CD4-positive, alpha-beta memory T cell (primary cell): ENCODE measurements at places on chromosomes 7 and 10. TPM values are rescaled to one million over a fixed set of nuclear protein-coding genes. Genes with fewer than 3 reads are reported as not detected.

WNT8B gene
- total RNA-seq: not detected

TUBGCP2 gene
- 74.0 TPM for total RNA-seq

COL28A1 gene
- 0.19 TPM for total RNA-seq

TMEM184A gene
- not detected for total RNA-seq

UFSP1 gene
- 10.1 TPM for total RNA-seq

CDCA7L gene
- 17.2 TPM for total RNA-seq

DOCK4 gene
- 1.2 TPM for total RNA-seq

FOXL3 gene
- total RNA-seq: not detected

SFTPA1 gene
- total RNA-seq: not detected

PDE6C gene
- not detected for total RNA-seq

GRCh38 chr10:77060913-77061312 lies 576.7 kb downstream of the KCNMA1 start:
- DNase-seq: no peak
- no peak overlapping the region for H3K4me3 ChIP-seq
- no peaks in the 10 kb centered on the region for H3K4me1 ChIP-seq
- H3K27ac ChIP-seq: no peak overlapping the region
- H3K36me3 ChIP-seq: no peaks in the 10 kb centered on the region
- H3K27me3 ChIP-seq: no peaks in the 10 kb centered on the region

- H3K27me3 ChIP-seq: no peaks in the 10 kb centered on the region
- no peak overlapping the region for H3K4me3 ChIP-seq
- no peaks in the 10 kb centered on the region for H3K36me3 ChIP-seq
- DNase-seq: no peak
Observed at GRCh38 chr10:12838366-12838765, 163.1 kb downstream of the CCDC3 start.

GRCh38 chr10:4343873-4344272 lies 482.1 kb upstream of the AKR1E2 start:
- no peak overlapping the region for H3K27ac ChIP-seq
- H3K4me1 ChIP-seq: no peaks in the 10 kb centered on the region
- no peaks in the 10 kb centered on the region for H3K36me3 ChIP-seq
- H3K27me3 ChIP-seq: no peaks in the 10 kb centered on the region
- no peak overlapping the region for H3K4me3 ChIP-seq

- peaks cover 61% of the 10 kb centered on the region for H3K4me1 ChIP-seq
- peak overlapping the region; percentile 90 for H3K27ac ChIP-seq
- peaks cover 4% of the 10 kb centered on the region for H3K36me3 ChIP-seq
- no peaks in the 10 kb centered on the region for H3K27me3 ChIP-seq
Observed at GRCh38 chr7:50308532-50309385, 4.2 kb downstream of the IKZF1 start.

GRCh38 chr7:54563329-54563916 lies 21.2 kb downstream of the VSTM2A start:
- no peaks in the 10 kb centered on the region for H3K4me1 ChIP-seq
- H3K27ac ChIP-seq: no peak overlapping the region
- no peaks in the 10 kb centered on the region for H3K36me3 ChIP-seq
- no peak overlapping the region for H3K4me3 ChIP-seq
- no peak for DNase-seq
- H3K27me3 ChIP-seq: no peaks in the 10 kb centered on the region

DNA sequence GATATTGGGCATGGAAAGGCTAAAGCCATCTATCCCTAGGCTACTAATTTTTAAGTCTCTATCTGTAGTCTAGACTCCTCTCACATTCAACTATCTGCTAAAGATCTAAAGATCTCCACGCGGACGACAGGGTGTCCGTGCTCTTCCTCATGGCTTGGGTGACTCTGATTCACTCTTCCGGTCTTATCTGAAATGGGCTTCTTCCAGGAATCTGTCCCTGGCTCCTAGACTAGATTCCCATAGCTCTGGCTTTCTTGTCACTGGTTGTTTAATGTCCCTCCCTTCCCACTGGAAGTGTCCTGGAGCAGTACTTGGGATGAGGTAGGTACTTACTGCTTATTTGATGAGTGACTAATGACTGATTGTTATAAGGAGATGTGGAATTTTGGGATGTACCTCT lies 62.0 kb upstream of the PODXL start:
- H3K27me3 ChIP-seq: no peaks in the 10 kb centered on the region
- no peaks in the 10 kb centered on the region for H3K36me3 ChIP-seq
- no peak overlapping the region for H3K27ac ChIP-seq
- H3K4me3 ChIP-seq: no peak overlapping the region
- no peak for DNase-seq
- H3K4me1 ChIP-seq: no peaks in the 10 kb centered on the region

DNA sequence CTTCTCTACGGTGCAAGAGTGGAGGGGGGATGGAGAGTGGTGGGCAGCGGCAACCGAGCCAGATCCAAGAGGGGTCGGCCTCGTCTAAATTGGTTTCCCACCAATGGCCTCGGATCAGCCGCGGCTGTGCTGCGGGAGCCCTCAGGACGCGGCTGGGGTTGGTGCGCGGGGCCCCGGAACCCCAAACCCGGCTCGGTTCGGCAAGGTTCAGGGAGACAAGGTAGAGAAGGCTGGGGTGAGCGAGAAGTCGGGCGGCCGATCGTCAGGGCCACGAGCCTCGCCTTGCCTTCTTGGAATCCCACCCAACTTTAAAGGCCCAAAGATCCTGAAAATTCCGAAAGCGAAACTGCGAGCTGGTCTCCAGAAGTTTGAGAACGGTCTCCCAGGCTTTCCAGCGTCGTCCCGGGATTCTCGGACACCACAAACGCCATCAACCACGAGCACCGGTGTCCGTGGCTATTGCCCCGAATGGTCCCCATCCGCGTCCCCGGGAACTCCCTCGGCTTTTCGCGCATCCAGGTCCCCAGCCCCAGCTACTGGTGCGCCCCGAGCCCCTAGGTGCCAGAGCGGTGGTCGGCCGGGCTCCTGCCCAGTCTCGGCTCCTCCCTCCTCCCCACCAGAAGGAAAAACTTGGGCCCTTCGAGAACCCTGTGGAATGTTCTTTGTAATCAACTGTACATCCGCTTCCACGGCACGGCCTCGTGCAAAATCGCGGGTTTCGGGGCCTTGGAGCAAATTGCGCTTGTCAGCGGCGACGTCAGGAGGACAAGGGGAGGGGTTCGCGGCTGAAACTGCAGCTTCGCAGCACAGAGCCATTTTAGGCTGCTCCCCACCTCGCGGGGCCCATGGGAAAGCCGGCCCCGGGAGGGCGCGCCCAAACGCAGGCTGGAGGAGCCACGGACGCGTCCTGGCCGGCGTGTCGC lies 3.2 kb downstream of the SFMBT2 start:
- H3K27ac ChIP-seq: no peak overlapping the region
- no peaks in the 10 kb centered on the region for H3K27me3 ChIP-seq
- H3K4me3 ChIP-seq: peak overlapping the region; percentile 83
- DNase-seq: peak; percentile 37

- no peaks in the 10 kb centered on the region for H3K4me1 ChIP-seq
- no peaks in the 10 kb centered on the region for H3K27me3 ChIP-seq
- no peak for DNase-seq
- H3K4me3 ChIP-seq: no peak overlapping the region
Observed at GRCh38 chr10:48765039-48765438, 80.4 kb downstream of the WDFY4 start.

DNA sequence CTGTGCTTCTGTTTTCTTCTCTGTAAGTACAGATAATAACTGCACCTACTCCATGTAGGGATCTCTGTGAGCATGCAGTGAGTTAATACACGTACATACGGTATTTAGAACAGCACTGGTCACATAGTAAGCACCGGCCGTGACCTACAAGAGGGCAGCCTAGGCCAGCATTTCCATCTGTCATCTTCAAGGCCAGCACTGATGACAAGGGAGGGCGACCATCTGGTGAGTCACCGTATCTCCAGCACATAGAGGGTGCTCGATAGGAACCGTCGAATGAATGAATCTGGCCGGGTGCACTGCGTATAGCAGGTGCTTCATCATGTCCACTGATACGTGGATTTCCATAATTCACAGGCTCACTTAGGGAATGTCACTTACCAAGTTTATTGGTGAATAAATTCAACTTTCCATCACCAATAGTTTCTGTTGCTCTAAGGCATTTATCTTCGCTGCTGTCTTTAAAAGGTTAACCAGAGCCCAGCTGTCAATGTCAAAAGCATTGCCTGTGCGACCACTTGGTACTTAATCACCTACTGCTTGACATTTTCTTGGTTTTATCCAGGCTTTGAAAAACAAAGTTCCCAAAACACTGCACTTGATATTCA lies 8.3 kb downstream of the NOD1 start:
- H3K4me3 ChIP-seq: no peak overlapping the region
- no peak overlapping the region for H3K27ac ChIP-seq
- H3K36me3 ChIP-seq: no peaks in the 10 kb centered on the region

GRCh38 chr10:26438534-26439341 lies 597 bp downstream of the APBB1IP start:
- H3K4me1 ChIP-seq: peaks cover 60% of the 10 kb centered on the region
- peak overlapping the region; percentile 89 for H3K27ac ChIP-seq
- H3K27me3 ChIP-seq: no peaks in the 10 kb centered on the region
- peak overlapping the region; percentile 94 for H3K4me3 ChIP-seq
- H3K36me3 ChIP-seq: no peaks in the 10 kb centered on the region
- DNase-seq: peak; percentile 73

DNA sequence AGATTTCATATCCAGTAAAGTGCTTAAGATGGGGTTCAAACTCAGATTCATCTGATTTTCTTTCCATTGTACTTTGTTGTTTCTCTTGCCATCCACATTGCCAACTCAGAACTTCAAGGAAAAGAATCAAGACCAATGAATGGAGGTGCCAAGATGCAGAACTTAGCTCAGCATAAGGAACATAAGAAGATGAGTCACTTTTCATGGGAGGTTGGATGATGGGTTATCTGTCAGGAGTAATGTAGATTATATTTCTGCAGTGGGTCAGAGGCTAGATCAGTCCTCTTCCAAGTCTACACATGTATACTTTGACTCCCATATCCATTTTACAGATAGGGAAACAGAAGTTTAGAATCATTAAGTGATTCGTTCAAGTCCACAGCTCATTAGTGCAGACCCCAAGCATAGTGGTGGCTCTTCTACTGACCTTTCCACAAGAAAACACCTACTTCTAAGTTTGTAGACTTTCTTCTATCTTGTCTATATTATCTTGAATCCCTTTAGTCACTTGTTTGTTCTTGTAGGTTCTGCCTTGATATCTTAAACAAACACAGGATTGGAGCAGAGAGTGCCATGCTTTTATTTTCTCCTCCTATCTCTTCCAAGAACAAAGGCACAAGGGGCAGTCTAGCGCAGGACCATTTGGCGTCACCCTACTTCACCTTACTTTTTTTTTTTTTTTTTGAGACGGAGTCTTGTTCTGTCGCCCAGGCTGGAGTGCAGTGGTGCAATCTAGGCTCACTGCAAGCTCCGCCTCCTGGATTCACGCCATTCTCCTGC lies 14.0 kb upstream of the ADD3 start:
- no peaks in the 10 kb centered on the region for H3K36me3 ChIP-seq
- H3K4me3 ChIP-seq: no peak overlapping the region
- H3K27me3 ChIP-seq: no peaks in the 10 kb centered on the region

DNA sequence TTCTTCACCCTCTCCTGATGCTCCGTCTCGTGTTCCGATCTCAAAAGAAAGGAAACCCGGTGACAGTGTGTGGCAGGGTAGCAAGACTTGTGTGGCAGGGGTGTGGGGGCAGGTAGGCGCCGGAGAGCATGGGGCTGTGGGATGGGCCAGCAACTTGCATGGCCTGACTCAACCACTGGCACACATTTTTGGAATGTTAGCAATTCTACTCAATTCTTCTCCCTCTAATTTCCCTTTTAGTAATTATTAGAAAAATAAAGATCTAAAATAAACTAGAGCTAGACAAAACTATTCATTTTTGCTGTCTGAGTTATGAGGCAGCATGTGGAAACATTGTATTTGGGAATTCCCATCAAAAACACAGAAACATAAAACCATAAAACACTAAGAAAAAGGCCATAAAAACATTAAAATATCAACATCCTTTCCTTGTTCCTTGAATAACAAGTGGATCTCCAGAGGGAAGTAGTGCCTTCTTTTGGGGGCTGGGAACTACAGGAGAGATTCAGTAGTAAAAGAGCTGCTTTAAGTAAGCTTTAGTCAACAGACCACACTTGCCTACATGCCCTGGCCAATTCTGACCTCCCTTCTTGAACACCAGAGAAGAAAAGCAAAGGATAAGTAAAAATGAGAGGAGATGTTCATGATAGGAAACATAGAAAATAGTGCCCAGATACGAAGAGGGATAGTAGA lies 21.8 kb downstream of the SEMA3C start:
- no peaks in the 10 kb centered on the region for H3K36me3 ChIP-seq
- no peak for DNase-seq
- H3K4me1 ChIP-seq: no peaks in the 10 kb centered on the region
- no peak overlapping the region for H3K27ac ChIP-seq
- H3K4me3 ChIP-seq: no peak overlapping the region

DNA sequence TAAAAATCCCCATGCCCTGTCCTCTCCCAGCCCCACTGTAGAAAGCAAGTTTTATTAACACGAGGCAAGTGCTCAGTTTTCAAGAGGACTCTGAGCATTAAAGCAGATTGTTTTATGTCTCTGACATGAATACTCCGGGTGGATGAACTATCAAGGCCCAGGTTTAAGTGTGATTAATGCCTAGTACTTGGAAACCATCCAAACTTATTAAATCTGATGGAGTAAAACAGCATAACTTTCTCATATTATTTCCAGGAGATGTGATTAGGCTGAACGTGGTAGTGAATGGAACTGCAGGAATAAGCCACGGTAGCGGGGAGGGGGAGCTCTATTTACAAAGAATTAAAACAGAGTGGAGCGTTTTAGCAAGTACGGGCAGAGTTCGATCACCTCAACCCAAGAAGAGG lies 144.2 kb upstream of the RNF32 start:
- DNase-seq: no peak
- no peaks in the 10 kb centered on the region for H3K4me1 ChIP-seq
- no peaks in the 10 kb centered on the region for H3K27me3 ChIP-seq
- H3K4me3 ChIP-seq: no peak overlapping the region
- no peaks in the 10 kb centered on the region for H3K36me3 ChIP-seq

DNA sequence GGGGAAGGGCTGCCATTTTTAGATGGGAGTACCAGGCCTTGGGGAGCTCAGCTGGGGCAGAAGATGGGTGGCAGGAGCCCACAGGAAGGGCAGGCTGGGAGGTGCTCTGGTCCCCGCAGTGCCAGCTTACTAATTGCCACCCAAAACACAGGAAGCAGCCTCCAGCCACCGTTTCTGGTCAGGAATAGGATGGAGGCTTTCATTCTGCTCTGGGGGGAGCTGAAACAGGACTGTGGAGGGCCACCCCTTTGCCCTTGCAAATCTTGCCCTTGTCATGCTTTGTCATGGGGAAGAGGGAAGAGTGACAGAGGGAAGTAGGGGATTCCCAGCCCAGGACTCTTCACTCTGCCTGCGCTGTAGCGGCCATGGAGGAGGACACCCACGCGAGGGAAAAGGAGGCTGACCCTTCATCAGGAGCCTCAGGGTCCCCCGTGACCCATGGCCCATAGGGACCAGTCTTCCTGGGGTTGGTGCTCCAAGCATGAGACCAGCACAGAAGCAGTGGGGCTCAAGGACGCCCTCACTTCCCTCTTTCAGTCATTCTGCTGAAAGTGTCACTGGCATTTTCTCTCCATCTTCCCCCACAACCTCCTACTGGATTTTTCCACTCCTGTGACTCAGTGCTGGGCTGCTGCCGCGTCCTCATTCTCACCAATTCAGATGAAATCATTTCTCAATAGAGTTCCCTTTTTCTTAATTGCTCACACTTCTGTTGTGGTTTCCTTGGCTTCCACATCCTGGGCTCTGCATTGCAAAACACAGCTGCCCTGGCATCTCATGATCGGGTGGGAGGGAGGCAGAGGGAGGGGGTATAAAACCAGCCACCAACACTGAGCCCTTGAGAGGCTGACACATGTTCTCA lies 61.9 kb downstream of the MKI67 start:
- no peaks in the 10 kb centered on the region for H3K27me3 ChIP-seq
- H3K36me3 ChIP-seq: peaks cover 27% of the 10 kb centered on the region
- H3K4me3 ChIP-seq: peak overlapping the region; percentile 54
- peaks cover 56% of the 10 kb centered on the region for H3K4me1 ChIP-seq
- H3K27ac ChIP-seq: peak overlapping the region; percentile 67
- DNase-seq: peak; percentile 71
